Activated T-helper 17 cell treated with anti-CD3 and anti-CD28 coated beads, Interleukin-2, amount 50 U/mL, for 72 hours (primary cell): ENCODE measurements at places on chromosomes 2 and 18.

DNA sequence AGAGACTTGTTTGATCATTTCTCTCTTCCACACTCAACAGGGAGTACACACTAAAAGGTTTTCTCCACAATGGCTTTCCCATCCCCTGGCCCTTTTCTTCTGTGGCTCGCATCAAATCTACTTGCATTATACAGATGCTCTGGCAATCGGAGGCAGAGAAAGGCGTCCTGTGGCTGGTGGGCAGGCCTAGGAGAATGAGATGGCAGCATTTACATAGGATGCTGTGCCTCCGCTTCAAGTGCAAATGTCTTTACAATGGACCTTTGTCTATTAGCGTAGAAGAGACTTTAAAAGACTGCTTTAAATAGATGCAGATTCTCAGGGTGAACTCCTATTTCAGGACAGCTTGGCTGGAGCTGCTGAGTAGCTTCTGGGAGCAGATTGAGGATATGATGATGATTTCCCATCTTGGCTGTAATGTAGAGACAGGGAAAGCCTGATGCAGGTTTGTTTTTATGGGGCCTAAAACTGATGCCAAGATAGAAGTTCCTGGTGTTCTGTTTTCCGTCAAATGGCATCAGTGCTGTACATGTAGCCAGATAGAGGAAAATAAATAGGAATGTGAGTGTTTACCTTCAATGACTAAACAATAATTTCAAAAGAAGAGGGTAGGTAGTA, 423.4 kb downstream of the RND3 start:
- no peak for ATAC-seq

DNA sequence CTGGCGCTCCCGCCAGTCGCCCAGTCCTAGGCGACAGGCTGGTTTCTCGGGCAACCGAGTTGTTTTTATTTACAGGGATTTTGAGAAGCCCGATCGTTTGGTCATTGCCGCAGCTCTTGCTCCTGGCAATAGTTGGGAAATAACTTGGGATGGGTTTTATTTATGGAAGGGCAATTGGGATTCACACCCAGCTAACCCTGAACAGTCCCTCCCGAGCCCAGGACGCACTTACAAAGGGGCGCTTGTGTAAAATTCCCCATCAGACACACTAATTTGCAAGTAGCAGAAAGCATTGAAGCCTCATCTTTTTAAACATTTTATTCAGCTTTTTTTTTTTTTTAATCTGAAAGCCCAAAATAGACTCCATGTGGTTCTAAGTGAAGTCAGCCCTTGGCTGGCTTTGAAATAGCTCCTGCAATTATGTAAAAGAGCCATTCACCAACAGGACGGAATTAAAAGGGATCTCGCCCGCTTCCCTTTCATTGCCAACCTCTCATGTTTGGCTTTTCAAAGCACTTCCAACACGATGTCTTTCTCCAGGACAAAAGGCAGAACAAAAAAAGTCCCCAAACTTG, 3.6 kb upstream of the GBX2 start:
- ATAC-seq: no peak

- no peak for ATAC-seq
These were observed 19.7 kb downstream of the KIAA1328 start for GRCh38 chr18:36848609-36849008.

DNA sequence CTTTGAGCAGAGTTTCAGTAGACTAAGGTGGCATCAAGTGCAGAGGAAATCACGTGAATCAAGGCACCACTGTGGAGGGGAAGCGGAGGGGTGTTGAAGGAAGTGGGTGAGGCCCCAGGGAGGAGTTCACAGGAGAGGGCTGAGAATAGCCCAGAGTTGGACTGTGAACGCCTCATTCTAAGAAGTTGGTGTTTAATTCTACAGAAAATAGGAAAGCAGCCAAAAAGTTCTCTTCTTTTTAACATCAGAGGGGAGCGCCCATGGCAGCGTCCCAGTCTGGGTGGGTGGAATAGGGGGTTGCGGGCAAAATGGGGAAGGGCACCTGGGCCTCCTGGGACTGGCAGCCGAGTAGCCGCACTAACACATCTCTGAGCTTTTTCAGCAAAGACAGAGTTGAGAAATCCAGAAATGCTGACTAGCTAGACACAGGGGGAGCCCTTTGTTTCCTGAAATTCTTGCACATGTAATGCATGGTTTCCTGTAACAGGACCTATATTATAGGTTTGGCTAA, 97.0 kb downstream of the NEB start:
- peak; percentile 89 for ATAC-seq

- no peak for ATAC-seq
These were observed 74.5 kb upstream of the PXDN start for GRCh38 chr2:1818811-1819210.

GRCh38 chr18:77223653-77224052, 26.0 kb upstream of the GALR1 start:
- peak; percentile 64 for ATAC-seq

GRCh38 chr2:218168635-218169462, 2.1 kb upstream of the CXCR1 start:
- ATAC-seq: peak; percentile 58
